ENCODE measurements at places on chromosomes 7 and 10. TPM values are rescaled to one million over a fixed set of nuclear protein-coding genes. Genes with fewer than 3 reads are reported as not detected.

HYAL4 gene
- total RNA-seq: 0.15 TPM

TBC1D12 gene
- total RNA-seq: 29.4 TPM

EIF4EBP2 gene
- total RNA-seq: 76.0 TPM

GRCh38 chr10:17352583-17352982, 101.8 kb downstream of the ST8SIA6 start:
- no peak for DNase-seq
- no peaks in the 10 kb centered on the region for H3K27me3 ChIP-seq
- no peak overlapping the region for H3K27ac ChIP-seq
- H3K36me3 ChIP-seq: no peaks in the 10 kb centered on the region
- H3K4me3 ChIP-seq: no peak overlapping the region

- H3K4me3 ChIP-seq: no peak overlapping the region
- DNase-seq: no peak
- H3K4me1 ChIP-seq: no peaks in the 10 kb centered on the region
- no peak overlapping the region for H3K27ac ChIP-seq
- H3K36me3 ChIP-seq: no peaks in the 10 kb centered on the region
These were observed 38.6 kb downstream of the MRC1 start for GRCh38 chr10:17847585-17848296.
